Ovary (tissue), 10 donors: ENCODE measurements at places on chromosomes 12 and 14.

DNA sequence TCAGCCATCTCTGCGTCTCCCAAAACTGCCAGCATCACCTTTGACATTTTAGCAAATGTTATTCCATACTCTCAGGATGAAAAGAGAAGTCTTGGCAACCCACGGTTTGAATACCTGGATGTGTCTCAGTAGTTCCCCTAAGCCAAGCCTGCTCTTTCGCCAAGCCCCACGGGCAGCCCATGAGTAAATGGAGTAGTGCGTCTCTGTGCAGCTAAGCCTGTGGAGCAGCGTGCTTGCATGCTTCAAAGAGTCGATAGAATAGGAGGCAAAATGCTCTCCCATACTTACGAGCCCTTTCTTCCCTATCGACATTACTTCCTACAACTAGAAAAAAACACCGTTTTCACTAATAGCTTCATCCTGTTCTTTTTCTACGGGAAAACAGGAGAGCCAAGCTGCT is 634.5 kb upstream of the TMEM132C start:
- no peak for DNase-seq

DNA sequence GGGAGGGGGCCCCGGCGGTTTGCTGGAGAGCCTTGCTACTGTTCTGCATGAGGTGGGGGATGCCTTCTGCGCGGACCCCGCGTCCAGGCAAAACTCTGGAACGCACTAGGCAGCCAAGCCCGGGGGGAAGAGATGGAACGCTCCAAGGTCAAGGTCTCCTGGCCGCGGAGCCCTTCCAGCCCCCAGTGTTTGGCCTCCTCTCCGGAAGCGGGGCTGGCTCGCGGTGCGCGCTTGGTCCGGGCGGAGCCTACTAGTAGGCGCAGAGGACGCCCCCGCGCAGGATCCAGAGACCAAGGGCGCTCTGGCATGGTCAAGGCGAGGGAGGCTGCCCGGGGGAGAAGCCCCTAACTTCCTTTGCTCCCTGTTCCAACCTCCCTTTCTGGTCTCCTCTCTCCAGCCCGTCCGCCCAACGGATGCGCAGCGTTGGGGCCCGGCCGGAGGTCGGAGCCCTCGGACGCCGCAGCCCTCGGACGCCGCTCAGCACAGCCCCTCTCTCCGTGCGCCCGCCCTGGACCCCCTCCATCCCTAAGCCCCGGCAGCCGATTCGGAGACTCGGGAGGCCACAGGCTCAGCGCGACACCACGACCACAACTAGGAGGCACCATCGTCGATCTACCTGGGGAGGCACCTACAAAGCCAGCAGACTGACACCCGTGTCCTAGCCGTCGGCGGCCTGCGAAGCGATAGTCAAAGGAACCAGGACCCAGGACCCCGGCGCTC is 669 bp upstream of the KCNK13 start:
- no peak for DNase-seq

- DNase-seq, result no peak
Measured at GRCh38 chr14:68784978-68785533, 7.8 kb downstream of the ZFP36L1 start.

GRCh38 chr12:66665435-66665985 is 13.4 kb downstream of the GRIP1 start:
- no peak for DNase-seq

- DNase-seq, result no peak
Measured at GRCh38 chr12:110824342-110824741, 22.4 kb upstream of the CCDC63 start.
